ENCODE measurements at places on chromosomes 2 and 18.

- no peak for DNase-seq
These were observed 417.4 kb upstream of the PIK3C3 start for GRCh38 chr18:41537666-41538065.

- DNase-seq, result no peak
These were observed 211.0 kb upstream of the NT5C1B start for GRCh38 chr2:18800240-18800971.

DNA sequence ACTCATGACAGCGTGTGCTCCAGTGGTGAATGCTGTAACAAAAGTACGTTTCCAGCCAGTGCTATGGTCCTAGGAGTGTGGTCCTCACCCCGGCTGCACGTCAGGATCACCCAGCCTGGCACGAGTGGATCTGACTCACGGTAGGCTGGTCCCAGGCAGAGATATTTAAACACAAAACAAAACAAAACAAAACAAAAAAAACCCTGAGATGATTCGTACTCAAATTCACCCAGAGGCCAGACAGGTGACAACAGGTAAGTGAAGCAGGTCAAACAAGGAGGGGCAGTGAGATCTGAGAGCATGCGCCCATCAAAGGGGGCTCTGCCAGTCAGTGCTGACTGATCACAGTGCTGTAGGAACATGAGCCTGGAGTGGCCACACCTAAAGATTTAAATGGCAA, 43.2 kb downstream of the C2orf76 start:
- no peak for DNase-seq

- no peak for DNase-seq
These were observed 147.1 kb downstream of the IKZF2 start for GRCh38 chr2:213004197-213004821.

DNA sequence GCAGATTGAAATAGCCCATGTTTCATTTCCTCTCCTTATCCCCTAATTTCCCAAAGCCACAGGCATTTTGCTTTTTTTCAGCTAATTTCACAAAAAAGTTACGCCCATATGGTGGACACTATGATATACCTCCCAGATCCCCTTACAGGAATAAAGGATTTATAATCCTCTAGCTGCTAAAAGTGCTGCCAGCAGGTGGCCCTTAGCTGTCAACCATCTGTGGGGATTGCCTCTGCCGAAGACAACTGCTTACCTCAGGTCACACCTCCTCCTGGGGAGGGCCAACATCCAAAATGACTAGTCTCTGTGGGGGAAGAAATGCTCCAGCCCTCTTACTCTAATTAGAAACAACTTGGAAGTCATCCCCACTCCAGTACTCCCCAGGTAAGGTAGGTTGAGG, 61.0 kb upstream of the EPB41L3 start:
- no peak for DNase-seq

DNA sequence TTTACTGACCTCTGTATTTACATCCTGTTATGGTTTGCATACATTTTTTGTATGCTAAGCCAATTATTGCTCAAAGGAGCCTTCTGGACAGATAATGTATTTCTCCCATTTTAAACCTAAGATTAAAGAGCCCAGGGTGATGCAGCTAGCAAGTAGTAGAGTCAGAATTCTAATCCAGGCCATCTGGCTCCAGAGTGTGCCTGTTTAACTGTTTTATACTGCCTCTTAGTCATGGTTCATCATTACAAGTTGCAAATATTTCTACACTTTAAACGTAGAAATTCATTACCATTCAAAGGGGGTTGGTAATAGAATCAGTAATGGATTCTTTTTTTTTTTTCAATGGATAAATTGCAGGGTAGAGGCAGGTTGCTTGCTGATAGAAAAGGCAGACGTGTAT, 52.4 kb downstream of the EPC2 start:
- no peak for DNase-seq

DNA sequence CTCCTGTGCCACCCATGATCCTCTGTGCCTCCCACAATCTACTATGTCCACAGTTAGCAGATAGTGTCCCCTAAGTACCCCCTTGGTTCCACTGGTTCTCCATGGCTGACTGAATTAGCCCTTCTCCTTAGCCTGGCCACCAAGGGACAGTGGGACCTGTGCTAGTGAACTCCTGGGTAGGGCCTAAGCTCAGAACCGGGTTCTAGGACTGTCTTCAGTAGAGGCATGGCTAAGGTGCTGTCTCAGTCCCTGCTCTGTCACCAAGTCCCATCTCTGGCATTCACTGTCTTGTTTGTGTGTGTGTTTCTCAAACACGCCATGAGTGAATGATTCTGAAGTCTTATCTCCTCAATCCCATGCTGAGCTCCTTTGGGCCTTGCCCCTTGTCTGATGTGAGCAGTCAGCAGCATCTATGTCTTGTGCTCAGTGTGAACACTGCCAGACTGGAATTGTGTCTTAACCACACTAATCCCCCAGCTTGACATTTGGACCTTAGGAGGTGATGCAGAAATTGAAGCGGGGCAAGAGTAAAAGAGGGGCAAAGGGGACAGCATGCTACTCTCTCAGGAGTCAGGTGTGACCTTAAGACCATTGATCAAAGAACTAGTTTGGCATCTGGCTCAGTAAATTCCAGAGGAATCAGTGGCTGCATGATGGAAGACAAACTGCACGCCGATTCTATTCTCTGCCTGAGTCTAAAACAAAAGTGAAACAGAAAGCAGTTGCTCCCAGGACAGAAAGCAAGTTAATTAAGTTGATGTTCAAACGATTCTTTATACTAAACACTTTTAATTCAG, 190.5 kb downstream of the ALPK2 start:
- DNase-seq, result peak; percentile 53

DNA sequence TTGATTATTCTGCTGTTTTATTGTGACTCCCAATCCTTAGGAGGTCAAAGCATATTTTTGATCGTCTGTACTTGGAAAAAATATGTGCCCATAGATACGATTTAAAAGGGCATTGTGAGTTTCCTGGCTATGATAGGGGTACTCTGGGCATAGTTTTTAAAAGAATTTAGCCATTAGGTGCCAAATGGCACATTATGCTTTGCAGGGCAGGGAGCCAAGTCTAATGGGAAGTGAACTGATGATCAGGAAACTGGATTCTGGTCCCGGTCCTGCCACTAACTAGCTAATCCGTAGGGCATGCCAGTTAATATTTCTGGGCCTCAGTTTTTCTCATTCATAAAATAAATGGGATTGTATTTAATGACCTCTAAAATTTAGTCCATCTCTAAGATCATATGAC, 189.3 kb downstream of the LTBP1 start:
- peak; percentile 37 for DNase-seq

DNA sequence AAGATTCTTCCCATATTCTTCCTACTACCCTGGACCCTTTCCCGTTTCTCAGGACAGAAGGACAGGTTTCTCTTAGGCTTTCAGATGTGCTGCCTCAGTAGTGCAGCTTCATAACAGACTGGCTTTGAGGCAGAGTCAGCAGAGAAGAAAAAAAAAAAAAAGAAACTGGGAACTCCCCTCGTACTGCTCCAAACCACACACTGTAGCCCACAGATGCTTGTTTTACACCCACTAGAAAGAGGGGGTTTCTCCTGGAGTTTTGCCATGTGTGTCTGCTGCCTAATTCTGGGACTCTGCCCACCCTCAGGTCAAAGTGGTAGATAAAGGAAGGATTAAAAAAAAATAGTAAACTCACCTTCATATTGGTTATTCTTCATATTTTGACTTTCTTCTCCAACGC, 95.9 kb downstream of the NCOA1 start:
- DNase-seq, result no peak

DNA sequence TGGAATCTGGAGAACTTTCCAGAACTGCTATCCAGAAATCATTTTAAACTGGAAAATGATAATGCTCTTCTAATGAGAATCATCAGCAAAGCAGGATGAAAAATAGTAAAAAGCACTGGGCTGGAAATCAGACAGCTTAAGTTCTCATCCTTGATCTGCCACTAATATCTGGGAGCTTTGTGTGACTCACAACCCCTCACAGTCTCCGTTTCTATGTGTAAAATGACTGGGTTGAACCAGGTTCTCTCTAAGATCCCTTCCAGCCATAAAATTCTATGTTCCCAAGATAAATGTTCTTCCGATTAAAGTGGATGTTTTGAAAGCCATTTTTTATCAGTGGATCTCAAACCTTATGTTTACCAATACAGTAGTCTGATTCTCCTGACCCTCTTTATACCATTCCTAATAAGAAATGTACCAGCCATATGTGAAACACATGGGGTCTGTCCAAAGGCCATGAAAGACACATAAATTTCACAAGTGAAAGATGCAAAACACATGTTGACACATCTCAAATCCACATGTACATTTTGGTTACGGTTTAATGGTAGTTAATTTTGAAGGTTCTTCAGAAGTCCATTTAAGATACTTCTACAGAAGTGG, 188.8 kb downstream of the EN1 start:
- no peak for DNase-seq

DNA sequence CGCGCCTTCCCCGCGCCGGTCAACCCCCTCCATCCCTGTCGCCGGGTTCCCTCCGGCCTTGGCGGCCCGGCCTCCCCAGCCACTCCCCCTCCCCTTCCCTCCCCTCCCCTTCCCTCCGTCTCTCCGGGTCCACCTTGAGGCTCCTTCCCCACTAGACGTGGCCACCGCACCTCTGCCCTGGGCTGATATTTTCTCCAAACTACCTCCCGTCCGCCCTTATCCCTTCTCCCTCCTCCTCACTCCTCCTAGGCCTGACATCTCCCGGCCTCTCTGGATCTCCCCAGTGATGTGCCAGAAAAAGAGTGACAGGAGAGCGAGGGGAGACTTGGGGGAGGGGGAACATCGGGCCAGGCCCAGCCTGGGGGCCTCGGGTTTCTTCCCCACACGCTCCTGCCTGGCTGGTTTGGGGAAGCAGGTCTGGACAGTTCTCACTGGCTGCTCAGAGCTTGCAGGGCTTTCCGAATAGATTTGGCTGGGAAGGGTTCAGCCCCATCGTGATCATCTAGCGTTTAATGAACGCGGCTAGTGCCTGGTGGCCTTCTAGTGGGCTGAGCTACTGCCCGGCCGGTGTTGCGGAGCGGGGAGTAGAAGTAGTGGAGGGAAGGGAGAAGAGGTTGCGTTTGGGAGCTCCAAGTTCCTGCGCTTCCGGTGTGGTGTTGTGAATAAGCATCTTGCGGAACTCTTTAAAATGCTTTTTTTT, 641 bp downstream of the MAPRE3 start:
- DNase-seq, result no peak

- no peak for DNase-seq
These were observed 65.5 kb upstream of the HK2 start for GRCh38 chr2:74768401-74768914.

GRCh38 chr18:62767321-62767720, 52.0 kb downstream of the PHLPP1 start:
- peak; percentile 18 for DNase-seq
